Epithelial cell of proximal tubule (primary cell): ENCODE measurements at places on chromosomes 13 and 19. TPM values are rescaled to one million over a fixed set of nuclear protein-coding genes. Genes with fewer than 3 reads are reported as not detected.
A peak's percentile ranks its signal among the peaks of the same experiment; 100 is the strongest.

DNA sequence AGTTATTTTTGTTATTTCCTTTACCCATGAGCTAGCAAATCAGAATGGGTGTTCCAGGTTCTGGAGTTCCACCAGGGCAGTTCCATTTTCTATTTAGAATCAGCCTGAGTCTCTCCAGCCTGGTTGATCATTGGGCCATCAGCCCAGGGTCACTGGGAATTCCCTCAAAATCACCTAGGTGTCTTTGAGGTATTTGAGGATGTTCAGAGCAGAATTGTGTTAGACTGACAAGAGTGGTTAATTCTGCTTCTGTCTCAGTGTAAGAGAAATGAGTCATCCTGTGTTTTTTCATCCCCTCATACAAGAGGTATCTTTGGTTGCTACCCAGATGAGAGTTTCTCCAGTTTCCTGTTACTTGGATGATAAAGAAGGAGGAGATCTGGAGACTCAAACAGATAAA is 11.7 kb downstream of the ZNF66 start:
- no peak for DNase-seq

- no peak for DNase-seq
Measured at GRCh38 chr13:42022796-42023493, 25.5 kb upstream of the DGKH start.

DNA sequence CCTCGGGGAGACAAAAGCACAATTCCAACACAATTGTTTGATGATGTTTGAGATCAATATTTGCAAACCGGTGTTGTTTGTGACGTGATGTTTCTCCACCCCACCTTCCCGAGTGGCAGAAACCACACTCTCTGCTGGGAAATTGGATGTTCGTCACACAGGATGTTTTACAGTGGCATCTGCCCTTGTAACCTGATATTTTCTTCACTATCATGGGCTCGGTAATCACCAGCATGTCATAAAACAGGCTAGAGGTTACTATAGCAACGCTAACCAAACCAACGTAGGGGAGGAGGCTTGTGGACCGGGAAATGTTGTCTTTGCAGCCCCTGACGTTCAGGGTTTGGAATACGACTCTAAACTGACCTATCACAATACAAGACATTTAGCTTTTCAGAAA is 454.5 kb downstream of the IRS2 start:
- no peak for DNase-seq

GRCh38 chr13:40259899-40260298 is 406.5 kb downstream of the FOXO1 start:
- no peak for DNase-seq

DNA sequence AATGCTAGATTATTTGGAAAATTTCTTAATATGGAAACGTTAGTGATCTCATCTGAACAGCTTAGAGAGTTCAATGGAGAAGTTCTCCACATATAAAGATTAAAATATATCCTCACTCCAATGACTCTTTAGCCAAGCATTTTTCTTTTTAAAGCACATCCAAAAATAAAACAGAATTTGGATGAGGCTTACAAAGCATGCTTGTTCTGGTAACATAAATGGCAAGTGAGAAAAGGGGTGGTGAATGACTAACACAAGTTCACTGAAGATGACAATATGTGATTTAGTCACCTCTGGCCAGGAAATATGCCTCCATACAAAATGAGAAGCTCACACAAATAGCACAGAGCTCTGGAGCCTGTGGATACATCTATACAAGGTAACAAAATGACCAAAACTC is 253.0 kb downstream of the PCDH20 start:
- DNase-seq = no peak

DNA sequence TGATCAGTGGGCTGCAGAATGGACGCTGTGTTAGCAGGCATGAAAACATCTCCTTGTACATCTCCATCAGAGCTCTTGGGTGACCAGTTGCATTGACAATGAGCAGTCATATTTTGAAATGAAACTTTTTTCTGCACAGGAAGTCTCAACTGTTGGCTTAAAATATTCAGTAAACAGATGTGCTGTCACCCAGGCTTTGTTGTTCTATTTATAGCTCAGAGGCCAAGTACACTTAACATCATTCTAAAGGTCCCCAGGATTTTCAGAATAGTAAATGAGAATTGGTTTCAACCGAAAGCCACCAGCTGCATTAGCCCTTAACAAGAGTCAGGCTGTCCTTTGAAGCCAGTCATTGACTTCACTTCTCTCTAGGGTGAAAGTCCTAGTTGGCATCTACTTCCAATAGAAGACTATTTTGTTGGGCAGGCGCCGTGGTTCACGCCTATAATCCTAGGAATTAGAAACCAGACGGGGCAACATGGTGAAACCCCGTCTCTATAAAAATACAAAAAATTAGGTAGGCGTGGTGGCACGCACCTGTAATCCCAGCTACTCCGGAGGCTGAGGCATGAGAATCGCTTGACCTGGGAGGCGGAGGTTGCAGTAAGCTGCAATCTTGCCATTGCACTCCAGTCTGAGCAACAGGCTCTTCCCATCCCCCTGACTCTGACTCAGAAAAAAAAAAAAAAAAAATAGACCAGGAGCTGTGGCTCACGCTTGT is 7.9 kb upstream of the PDE4A start:
- no peak for DNase-seq

GRCh38 chr19:29966588-29967249 is 24.7 kb downstream of the URI1 start:
- DNase-seq = no peak

DNA sequence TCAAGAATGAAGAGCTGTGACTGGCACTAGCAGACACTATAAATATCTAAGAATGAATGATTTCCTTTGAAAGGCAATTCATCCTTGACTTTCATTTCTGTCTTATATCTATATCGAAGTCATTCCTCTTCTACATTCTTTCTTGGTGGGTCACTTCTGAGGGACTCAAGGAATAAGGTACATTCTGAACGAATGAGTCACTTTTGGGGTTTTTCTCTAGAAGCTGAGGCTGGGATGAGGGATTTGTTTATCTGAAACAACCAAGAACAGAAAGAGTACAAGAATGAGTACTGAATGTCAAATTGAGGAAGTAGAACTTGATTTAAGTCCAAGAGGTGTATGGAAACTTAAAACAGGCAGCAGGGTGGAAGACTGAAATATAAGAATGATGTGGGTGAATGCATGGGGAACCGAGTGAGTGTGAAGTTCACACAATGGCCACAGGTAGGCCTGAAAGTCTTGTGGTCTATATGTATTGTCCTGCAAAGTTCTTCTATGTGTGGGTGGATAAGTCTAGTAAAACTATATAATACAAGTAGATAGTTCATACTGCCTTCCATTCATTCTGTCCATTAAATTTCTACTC is 343.9 kb downstream of the OXGR1 start:
- peak; percentile 74 for DNase-seq

Gene ZNF331
- 5.3 and 6.1 TPM in 2 replicates for total RNA-seq

Gene C1QTNF9B
- not detected in 2 replicates for total RNA-seq

Gene CALR
- 1,613 and 1,812 TPM in 2 replicates for total RNA-seq

Gene FAM216B
- total RNA-seq = not detected in 2 replicates

Gene NCR1
- total RNA-seq = not detected in 2 replicates
